ENCODE measurements at places on chromosomes 7 and 10.

DNA sequence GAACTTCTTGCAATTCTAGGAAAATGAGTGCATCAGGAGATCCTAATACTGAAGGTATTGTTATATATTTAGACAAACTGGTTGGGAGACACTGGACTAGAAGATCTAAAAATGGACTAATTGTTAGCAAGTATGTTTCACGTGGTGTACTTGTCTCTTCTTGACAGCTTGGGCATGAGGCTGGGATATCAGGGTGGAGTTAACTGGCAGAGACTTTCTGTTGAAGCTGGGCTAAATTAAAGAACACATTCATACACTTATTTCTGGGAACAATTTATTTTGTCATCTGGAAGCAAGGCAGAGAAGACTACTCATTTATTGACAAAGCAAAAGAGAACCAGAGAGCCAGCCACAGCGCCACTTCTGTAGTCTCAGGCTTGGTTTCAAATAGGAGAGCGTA is 25.9 kb downstream of the TYW1 start:
- no peak for DNase-seq

DNA sequence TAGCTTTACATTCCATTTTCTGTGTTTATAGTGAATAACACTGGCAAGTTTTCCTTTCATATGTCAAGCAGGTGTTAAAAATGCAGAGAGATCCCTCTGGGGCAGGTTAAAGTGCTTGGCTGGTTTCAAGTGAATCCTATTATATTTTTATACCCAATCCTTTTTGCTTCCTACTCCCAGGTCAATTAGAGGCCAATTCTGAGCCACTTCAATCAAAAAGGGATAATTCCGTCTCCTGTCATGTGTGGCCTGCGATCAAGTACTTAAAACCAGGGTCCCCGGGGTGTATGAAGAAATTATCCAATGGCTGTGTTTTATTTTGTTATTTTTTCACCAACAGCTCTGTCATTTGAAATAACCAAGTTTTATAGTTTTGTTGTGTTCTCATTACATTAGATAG is 313.2 kb downstream of the PRPF18 start:
- no peak for DNase-seq

DNA sequence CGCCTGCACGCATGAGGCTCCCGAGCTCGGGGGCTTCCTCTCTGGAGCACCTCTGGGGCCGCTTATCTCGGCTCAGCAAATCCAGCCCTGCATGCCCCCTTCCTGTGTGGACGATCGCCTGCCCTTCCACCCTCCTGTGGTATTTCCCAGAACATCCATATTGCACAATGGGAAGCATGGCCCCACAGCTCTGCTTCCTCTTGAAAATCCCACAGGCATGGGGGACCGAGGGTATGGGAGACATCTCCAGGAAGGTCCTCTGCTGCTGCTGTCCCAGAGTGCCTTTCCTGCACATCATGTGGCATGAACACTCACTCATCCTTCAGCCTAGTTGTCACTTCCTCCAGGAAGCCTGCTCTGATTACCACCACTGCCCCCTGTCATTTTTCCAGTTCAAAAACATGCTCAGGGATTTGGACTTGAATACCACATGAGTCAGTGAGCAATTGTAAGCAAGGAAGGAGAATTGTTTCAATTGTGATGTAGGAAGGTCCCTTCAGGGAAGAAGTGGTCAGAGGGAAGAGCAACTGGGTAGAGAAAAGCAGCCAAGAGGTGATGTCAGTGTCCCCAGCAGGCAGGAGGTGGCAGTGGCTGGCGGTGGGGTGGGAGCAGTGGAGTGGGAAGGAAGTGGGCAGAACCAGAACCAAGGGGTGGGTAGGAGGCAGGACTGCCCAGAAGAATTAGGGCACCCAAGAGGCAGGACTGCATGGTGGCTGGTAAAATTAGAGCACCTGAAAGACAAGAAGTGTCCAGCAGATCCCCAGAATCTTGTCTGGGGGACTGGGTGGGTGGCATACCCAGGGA is 67.5 kb upstream of the ZMIZ1 start:
- DNase-seq = no peak

DNA sequence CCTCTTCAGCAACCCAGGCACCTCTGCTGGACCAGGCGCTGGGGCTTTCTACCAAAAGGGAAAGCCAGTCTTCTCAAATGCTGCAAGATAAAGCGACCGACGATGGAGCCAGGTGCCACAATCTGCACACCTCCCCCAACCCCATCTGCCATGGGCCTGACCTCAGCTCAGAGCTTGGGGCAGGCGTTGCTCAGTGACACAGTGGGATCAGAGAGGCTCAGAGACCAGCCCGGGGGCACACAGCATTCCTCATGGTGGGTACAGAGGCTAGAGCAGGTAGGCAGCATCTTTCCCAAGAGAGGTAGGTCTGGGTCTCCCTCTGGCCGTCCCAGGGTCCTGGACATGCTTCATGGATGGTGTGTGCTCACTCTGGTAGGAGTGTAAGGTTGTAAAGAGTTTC is 56.3 kb downstream of the ZMIZ1 start:
- no peak for DNase-seq

DNA sequence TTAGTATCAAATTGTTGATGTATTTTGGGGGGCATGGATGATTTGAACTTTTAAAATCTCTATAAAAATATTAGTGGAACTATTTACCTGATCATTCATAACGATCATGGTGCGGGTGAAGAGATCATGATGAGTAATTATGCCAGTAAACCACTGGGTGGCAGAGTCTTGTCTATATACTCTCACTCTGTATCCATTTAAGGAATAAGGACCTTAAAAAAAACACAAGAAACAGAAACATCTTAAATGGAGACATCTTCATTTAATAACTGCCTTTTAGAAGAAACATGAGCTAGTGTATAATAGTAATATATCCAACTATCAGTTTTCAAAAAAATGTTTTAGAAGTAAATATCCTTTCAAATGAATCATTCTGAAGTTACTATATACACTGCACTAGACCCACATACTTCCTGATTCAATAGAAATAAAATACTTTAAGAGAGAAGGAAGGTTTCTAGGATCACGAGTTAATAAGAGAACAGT is 84.0 kb downstream of the NRBF2 start:
- no peak for DNase-seq
